Activated T-helper 1 cell treated with anti-CD3 and anti-CD28 coated beads, Interleukin-12 subunit alpha, Interleukin-12 subunit beta, Interleukin-2, Interleukin-4 antibody, amounts not matched to agents 30 ng/mL and 10 ng/mL and 1 ng/mL, durations not matched to agents 14 hours and 24 hours and 36 hours (primary cell): ENCODE measurements at places on chromosomes 3 and 15. TPM values are rescaled to one million over a fixed set of nuclear protein-coding genes. Genes with fewer than 3 reads are reported as not detected.

GRCh38 chr15:22958487-22959280, 21.5 kb downstream of the CYFIP1 start:
- H3K27ac ChIP-seq: no peak overlapping the region
- no peaks in the 10 kb centered on the region for H3K4me1 ChIP-seq
- no peak for DNase-seq
- no peaks in the 10 kb centered on the region for H3K27me3 ChIP-seq
- no peaks in the 10 kb centered on the region for H3K36me3 ChIP-seq

GRCh38 chr3:119148493-119149180, 2.7 kb downstream of the TEX55 start:
- no peak overlapping the region for H3K27ac ChIP-seq
- DNase-seq: no peak
- H3K27me3 ChIP-seq: peaks cover 9% of the 10 kb centered on the region
- H3K4me1 ChIP-seq: no peaks in the 10 kb centered on the region

DNA sequence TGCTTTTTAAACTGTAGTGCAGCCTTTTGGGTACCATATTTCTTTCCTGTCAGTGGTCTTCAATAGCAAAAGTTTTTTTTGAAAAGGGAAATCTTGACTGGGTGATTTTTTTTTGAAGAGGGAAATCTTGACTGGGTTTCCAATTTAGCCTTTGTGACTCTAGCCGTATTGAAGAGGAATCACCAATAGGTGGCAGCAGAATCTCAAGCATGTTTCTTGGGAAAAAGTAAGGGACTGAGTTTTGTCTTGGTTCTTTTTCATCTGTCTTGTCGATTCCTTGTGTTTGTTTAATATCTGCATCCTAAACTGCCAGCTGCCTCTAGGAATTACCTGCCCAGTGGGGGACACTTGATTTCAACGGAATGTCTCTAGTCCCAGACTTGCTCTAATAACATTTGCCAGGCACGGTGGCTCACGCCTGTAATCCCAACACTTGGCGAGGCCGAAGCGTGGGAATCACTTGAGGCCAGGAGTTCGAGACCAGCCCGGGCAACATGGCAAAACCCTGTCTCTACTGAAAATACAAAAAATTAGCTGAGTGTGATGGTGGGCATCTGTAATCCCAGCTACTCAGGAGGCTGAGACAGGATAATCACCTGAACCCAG, 89.2 kb downstream of the RBPMS2 start:
- H3K4me3 ChIP-seq: no peak overlapping the region
- H3K4me1 ChIP-seq: no peaks in the 10 kb centered on the region
- H3K27me3 ChIP-seq: no peaks in the 10 kb centered on the region
- peak overlapping the region; percentile 56 for H3K27ac ChIP-seq
- peaks cover 46% of the 10 kb centered on the region for H3K36me3 ChIP-seq

DNA sequence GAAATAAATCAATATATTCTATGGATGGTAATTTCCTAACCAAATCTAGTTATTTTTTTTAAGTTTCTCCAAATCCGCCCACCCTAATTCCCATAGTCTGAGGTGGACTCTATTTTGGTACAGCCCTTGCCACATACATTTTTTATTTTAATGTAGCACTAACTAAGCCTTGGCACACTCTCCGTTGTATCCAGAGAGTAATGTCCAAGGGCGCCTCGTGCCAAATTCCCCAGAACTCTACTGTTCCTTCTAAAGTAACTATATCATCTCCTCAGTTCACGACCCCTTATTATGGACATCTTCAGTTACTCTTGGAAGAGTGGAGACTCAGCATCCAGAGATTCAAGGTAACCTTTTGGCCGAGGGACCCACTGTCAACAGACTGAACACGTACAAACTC, 1.3 kb downstream of the VGLL3 start:
- H3K4me3 ChIP-seq: no peak overlapping the region
- peaks cover 34% of the 10 kb centered on the region for H3K27me3 ChIP-seq
- H3K27ac ChIP-seq: no peak overlapping the region
- H3K36me3 ChIP-seq: no peaks in the 10 kb centered on the region
- no peaks in the 10 kb centered on the region for H3K4me1 ChIP-seq

DNA sequence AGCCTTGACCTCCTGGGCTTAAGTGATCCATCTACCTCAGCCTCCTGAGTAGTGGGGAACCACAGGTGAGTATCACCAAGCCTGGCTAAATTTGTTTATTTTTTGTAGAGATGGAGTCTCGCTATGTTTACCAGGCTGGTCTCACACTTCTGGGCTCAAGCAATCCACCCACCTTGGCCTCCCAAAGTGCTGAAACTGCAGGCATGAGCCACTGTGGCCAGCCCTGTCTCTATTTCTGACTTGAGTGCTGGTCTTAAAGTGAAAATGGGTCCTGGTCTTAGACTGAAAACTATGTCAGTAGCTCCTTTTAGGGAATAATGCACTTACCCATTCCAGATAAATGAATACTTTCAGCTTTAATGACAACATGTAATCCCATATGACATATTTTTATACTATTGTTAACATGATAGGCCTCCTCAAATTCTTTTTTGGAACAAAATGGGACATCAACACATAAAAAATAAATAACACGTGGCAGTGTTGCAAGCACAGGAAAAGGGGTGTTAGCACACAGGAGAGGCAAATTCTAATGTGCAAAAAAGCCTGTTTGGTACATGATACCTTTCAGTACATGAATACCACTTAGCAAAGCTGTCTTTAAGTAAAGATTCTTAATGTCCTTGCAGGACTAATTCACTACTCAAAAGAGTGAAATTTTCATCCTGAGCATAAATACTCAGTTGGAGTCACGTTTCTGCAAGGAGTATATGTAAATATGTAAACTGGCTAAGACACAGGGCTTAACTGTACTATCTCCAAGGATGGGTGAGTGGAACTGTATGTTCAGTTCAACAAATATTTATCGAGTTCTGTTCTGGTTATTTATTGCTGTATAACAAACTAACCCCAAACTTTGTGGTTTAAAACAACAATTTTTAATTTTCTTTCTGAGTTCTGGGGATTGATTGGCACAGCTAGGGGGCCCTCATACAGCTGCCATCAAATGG, 194.7 kb downstream of the NR1D2 start:
- no peak overlapping the region for H3K4me3 ChIP-seq
- H3K36me3 ChIP-seq: no peaks in the 10 kb centered on the region
- no peaks in the 10 kb centered on the region for H3K4me1 ChIP-seq
- H3K27ac ChIP-seq: no peak overlapping the region

DNA sequence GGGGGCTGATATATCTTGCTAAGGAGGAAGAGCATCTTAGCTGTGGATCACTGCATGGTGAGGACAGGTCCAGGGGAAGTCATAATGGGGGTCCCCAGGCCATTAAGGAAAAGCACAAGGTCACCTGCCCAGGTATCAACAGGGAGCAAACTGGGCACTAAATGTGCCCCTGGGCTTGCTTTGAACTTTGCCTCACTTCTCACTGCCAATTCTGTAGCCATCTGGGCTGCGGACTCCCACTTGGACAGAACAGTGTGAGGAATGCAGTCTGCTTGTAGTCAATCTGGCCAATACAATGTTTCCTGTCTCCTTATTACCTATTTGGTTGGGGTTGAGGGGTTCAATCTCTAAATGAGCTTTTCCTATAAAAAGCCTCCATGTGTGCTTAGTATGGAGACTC, 21.3 kb downstream of the ARRDC4 start:
- no peaks in the 10 kb centered on the region for H3K4me1 ChIP-seq
- H3K4me3 ChIP-seq: no peak overlapping the region
- DNase-seq: no peak
- H3K27ac ChIP-seq: no peak overlapping the region
- H3K36me3 ChIP-seq: no peaks in the 10 kb centered on the region
- H3K27me3 ChIP-seq: peaks cover 2% of the 10 kb centered on the region

DNA sequence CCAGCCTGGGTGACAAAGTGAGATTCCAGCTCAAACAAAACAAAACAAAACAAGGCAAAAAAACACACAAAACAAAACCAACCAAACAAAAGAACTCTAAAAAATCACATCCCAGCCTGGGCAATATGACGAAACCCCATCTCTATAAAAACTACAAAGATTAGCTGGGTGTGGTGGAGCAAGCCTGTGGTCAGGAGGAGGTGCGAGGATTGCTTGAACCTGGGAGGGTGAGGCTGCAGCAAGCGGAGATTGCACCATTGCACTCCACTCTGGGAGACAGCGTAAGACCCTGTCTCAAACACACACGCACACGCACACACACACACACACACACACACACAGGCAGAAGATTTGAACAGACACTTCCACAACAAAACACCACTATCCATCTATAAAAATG, 99.6 kb downstream of the SHQ1 start:
- no peak for DNase-seq
- peaks cover 26% of the 10 kb centered on the region for H3K4me1 ChIP-seq
- H3K27ac ChIP-seq: no peak overlapping the region
- H3K4me3 ChIP-seq: no peak overlapping the region

GRCh38 chr15:82040862-82041261, 5.0 kb downstream of the MEX3B start:
- H3K4me1 ChIP-seq: peaks cover 5% of the 10 kb centered on the region
- H3K4me3 ChIP-seq: no peak overlapping the region
- DNase-seq: no peak
- no peak overlapping the region for H3K27ac ChIP-seq
- no peaks in the 10 kb centered on the region for H3K36me3 ChIP-seq

DNA sequence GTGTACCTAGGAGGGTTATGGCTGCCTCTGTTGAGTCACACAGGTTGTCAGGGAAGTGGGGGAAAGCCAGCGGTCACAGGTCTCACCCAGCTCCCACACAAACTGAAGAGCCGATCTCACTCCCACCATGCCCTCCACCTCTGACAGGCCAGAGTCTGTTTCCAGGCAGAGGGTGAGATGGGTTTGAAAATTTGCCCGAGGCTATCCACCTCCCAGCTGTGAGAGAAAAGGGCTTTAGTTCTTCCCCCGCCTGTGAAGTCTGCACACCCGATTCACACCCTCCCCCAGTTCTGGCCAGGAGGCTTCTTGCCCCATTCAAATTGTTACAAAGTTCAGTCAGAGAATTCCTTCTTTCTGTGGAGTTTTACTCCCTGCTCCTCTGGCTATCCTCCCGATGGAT, 446.9 kb downstream of the EDEM1 start:
- no peaks in the 10 kb centered on the region for H3K27me3 ChIP-seq
- H3K4me3 ChIP-seq: no peak overlapping the region
- no peaks in the 10 kb centered on the region for H3K36me3 ChIP-seq

GRCh38 chr3:10238345-10239183, 9.7 kb upstream of the TATDN2 start:
- H3K27ac ChIP-seq: peak overlapping the region; percentile 85
- no peaks in the 10 kb centered on the region for H3K27me3 ChIP-seq
- peak; percentile 22 for DNase-seq

GRCh38 chr3:186476044-186476468, 68.1 kb downstream of the CRYGS start:
- no peak for DNase-seq
- H3K27me3 ChIP-seq: peaks cover 3% of the 10 kb centered on the region

Gene PSTPIP1
- total RNA-seq: 218 and 226 TPM in 2 replicates

Gene CCDC39
- not detected in 2 replicates for total RNA-seq

Gene GLT8D1
- 33.9 and 40.6 TPM in 2 replicates for total RNA-seq

Gene HESX1
- total RNA-seq: 0.18 and 0.32 TPM in 2 replicates

Gene C2CD4B
- 0.78 and 0.83 TPM in 2 replicates for total RNA-seq
